ENCODE measurements at places on chromosomes 13 and 19.

DNA sequence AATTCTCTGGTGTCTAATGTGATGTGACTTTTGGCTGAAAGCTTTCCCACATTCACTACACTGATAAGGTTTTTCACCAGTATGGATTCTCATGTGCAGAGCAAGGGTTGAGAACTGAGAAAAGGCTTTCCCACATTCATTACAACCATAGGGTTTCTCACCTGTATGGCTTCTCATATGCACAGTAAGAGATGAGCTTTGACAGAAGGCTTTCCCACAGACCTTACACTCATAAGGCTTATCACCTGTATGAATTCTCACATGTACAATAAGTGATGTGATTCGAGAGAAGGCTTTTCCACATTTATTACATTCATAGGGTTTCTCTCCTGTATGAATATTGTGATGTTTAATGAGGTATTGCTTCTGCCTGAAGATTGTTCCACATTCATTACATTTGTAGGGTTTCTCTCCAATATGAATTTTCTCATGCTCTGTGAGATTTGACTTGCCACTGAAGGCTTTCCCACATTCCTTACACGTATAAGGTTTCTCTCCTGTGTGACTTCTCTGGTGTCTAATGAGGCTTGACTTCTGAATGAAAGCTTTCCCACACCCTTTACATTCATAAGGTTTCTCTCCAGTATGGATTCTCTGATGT lies 14.0 kb downstream of the ZNF260 start:
- no peak for DNase-seq

GRCh38 chr13:27007166-27007565 lies 164.4 kb downstream of the USP12 start:
- no peak for DNase-seq

- DNase-seq: no peak
Measured at GRCh38 chr13:38210928-38211596, 138.6 kb upstream of the UFM1 start.

- DNase-seq: peak; percentile 9
Measured at GRCh38 chr13:109243311-109243951, 543.0 kb downstream of the IRS2 start.

- DNase-seq: no peak
Measured at GRCh38 chr13:29136341-29136740, 316.2 kb downstream of the MTUS2 start.

DNA sequence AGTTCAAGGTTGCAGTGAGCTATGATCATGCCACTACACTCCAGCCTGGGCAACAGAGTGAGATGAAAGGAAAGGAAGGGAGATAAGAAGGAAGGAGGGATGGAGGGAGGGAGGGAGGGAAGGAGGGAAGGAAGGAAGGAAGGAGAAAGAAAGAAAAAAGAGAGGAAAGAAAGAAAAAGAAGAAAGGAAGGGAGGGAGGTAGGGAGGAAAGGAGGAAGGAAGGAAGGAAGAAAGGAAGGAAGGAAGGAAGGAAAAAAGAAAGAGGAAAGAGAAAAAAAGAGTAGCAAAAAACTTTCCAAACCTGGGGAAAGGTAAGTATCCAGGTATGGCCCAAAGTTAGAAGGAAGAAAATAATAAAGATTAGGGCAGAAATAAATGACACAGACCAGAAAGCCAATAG lies 7.1 kb downstream of the ZFP14 start:
- no peak for DNase-seq

GRCh38 chr19:12544401-12544876 lies 6.8 kb downstream of the ZNF564 start:
- no peak for DNase-seq

DNA sequence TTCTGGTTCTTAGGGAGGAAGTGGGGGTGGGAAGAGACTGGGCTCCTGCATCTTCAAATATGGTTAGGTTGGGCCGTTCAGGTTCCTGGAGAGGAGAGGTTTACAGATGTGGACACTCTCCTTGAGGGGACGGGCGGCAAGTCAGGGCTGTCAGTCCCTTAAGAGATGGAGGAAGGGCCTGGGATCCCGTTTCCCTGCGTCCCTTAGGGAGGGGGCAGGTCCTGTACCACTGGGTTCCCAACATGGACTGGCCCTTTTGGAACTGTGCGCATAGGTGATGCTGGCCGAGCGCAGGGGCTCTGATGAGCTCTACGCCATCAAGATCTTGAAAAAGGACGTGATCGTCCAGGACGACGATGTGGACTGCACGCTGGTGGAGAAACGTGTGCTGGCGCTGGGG lies 10.9 kb upstream of the CACNG7 start:
- no peak for DNase-seq

DNA sequence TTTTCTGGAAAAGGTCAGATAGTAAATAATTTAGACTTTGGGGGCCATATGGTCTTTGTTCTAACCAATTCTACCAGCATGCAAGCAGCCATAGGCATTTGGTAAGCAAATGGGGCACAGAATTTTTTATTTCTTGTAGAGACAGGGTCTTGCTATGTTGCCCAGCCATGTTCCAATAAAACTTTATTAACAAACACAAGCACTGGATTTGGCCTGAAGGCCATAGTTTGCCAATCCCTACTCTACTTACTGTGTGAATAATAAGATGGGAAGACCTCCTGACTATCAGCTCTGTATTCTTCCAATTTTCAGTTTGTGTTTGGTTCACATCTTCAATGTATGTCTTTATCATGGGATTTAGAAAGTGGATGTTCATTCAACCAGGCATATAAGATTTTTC lies 53.0 kb upstream of the SERP2 start:
- DNase-seq: no peak

DNA sequence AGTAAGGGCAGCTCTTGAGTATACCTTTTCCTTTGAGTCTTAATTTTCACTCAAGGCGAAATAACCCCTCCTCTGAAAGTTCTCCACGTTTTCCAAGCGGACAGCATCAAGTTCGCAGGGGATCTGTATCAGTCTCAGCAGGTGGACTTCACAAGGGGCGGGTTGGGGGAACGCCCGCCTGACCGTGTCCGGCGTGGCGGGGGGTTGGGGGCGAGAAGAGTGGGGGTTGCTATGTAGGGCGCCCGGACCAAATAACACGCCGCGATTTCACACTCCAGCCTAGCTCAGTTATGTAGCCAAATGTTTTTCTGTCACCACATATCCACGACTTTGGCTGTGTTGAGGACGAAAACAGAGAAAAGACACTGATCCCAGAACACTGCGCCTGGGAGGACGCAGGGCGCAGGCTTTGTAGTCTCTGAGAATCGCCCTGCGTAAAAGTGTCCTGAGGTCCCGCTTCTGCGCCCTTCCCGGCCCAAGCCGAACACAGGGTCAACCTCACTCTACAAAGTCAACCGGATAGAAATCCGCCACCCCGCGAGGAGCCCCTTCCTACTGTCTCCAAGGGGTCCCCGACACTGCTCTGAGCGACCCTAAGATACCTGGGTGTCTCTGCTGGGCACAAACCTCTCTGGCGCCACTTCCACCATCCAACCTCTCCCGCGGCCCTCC lies 524 bp downstream of the RUBCNL start:
- DNase-seq: peak; percentile 15

GRCh38 chr13:44171156-44171555 lies 202.5 kb upstream of the SERP2 start:
- no peak for DNase-seq

- DNase-seq: peak; percentile 39
Measured at GRCh38 chr13:108322206-108322824, 52.8 kb downstream of the TNFSF13B start.

GRCh38 chr19:18049385-18049784 lies 37.3 kb downstream of the IL12RB1 start:
- DNase-seq: peak; percentile 81
